ENCODE measurements at places on chromosomes 12 and 14. TPM values are rescaled to one million over a fixed set of nuclear protein-coding genes. Genes with fewer than 3 reads are reported as not detected.

The ANKS1B gene
- 0.60 TPM for total RNA-seq

The CLMN gene
- 0.72 TPM for total RNA-seq

- no peaks in the 10 kb centered on the region for H3K4me1 ChIP-seq
- H3K27ac ChIP-seq, result no peak overlapping the region
- no peaks in the 10 kb centered on the region for H3K36me3 ChIP-seq
- peaks cover 4% of the 10 kb centered on the region for H3K27me3 ChIP-seq
- DNase-seq, result no peak
These were observed 33.5 kb downstream of the TSHR start for GRCh38 chr14:80988735-80989429.

- peaks cover 55% of the 10 kb centered on the region for H3K4me1 ChIP-seq
- no peaks in the 10 kb centered on the region for H3K27me3 ChIP-seq
- H3K27ac ChIP-seq, result no peak overlapping the region
- no peaks in the 10 kb centered on the region for H3K36me3 ChIP-seq
- no peak for DNase-seq
These were observed 3.8 kb downstream of the CBLN3 start for GRCh38 chr14:24425704-24426103.

DNA sequence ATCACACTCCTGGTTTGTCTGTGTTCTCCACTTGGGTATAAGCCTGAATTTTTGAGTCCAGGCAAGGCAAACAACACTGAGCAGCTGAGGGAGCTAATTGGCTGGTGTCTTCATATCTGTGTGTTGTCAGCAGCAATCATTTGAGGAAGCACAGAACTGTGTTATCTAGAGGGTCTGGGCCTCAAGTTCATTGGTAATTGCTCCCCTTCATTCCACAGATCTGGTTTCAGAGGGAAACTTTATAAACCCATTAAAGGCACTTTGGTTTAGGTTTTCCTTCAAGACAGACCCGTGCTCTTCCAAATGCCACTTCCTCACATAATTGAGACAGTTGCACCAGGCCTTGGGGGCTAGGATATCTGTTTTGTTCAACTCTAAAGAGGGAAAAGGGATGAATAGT, 5.6 kb downstream of the DACT1 start:
- H3K27ac ChIP-seq, result no peak overlapping the region
- no peak for DNase-seq
- H3K36me3 ChIP-seq, result peaks cover 4% of the 10 kb centered on the region
- no peak overlapping the region for H3K4me3 ChIP-seq
- no peaks in the 10 kb centered on the region for H3K27me3 ChIP-seq
- peaks cover 14% of the 10 kb centered on the region for H3K4me1 ChIP-seq

DNA sequence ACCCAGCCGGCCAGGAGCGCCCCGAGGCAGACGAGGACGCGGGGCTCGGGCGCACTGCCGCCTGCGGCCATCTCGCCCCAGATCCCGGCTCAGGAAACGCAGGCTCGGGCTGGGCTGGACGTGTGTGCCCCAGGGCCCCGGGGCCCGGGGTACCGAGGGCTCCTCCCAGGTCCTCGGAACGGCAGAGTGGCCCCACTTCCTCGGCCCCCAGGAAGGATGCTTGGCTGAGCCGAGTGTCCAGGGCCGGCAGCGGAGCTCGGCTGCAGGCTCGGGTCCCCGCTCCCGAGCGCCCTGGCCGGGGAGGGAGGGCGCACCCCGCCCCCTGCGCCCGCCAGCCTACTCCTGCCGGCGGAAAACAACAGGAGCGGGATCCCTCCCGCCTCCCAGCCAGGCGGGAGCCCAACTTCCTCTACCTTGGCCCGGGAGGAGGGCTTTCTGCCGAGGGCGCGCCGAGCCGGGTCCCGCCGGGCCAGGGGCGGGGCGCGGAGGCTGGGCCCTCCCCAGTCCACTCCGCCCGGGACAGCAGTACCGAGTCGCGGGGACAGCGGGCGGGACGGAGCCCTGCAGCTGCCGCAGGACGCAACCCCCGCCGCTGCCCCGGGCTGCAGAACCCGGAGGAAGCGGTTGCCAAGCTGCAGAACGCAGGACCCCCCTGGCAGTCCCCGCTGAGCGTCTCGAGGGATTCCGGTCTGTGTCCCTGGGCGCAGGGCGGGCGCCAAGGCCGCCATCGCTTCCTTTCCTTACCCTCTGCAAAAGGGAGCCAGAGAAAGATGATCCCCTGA, at the start of gene VSIG10:
VSIG10 (minus strand) TSS at position 411 of the 782 bp plus-strand sequence; CDS start at position 71, 340 bp downstream.
- H3K27me3 ChIP-seq, result no peaks in the 10 kb centered on the region
- DNase-seq, result no peak
- no peaks in the 10 kb centered on the region for H3K36me3 ChIP-seq
- H3K4me3 ChIP-seq, result peak within 1 kb of the TSS; percentile 14

- no peaks in the 10 kb centered on the region for H3K27me3 ChIP-seq
- H3K36me3 ChIP-seq, result no peaks in the 10 kb centered on the region
- H3K4me1 ChIP-seq, result no peaks in the 10 kb centered on the region
- H3K4me3 ChIP-seq, result no peak overlapping the region
These were observed 372.2 kb downstream of the RAD51B start for GRCh38 chr14:68191567-68192321.

Data from CD8-positive, alpha-beta memory T cell (primary cell).